ENCODE measurements at places on chromosomes 13 and 19.

DNA sequence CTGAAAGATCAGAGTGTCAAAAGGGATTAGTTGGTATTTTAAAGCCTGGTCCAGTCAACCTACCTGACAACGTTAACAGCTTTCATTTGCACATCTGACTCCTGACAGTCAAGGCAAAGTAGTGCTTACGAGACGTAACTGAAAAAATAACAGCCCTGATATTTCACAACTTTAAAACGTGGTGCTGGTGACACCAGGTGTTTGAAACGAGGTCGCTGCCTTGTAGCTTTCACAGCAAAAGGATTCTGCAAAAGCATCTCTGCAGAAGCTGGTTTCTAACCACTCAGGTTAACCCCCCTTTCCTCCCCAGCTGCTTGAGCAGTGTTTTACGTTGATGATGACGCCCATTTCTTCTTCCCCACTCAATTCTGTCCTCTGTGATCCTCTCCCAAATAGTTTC lies 23.3 kb downstream of the GGACT start:
- no peak for DNase-seq

DNA sequence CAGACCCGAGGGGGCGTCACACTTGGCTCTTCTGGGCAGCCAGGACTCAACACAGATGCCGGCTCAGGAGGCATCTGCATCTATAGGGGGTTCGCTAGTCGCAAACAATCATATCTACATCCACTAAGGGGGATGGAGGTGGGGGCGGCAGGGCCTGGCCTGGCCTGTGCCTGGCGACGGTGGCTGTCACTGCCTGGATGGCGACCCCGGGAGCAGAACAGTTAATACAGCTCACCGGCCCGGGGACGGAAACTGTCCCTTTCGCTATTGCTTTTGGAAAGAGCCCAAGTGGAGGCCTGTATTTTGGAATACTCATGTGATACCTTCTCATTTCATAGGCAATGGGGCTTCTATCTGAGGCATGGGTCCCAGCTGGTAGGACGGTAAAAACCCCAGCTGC lies 17.7 kb downstream of the SGTA start:
- DNase-seq, result no peak

GRCh38 chr13:57704031-57704430 lies 72.5 kb downstream of the PCDH17 start:
- DNase-seq, result no peak

DNA sequence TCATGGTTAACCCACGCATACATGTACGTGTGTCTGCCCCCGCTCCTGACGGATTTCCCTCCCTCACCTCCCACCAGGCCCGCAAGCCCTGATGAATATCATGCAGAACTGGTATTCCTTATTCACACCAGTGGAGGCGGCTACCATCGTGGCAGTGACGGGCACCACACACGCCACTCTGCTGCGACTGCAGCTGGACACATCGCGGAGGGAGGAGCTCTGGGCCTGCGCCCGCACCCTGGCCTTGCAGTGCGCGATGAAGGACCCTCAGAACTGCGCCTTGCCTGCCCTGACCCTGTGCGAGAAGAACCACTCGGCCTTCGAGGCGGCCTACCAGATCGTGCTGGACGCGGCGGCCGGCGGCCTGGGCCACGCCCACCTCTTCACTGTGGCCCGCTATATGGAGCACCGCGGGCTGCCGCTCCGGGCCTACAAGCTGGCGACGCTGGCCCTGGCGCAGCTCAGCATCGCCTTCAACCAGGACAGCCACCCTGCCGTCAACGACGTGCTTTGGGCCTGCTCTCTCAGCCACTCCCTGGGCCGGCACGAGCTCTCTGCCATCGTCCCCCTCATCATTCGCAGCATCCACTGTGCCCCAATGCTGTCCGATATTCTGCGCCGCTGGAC lies 35.0 kb downstream of the ZSWIM4 start:
- DNase-seq, result no peak

DNA sequence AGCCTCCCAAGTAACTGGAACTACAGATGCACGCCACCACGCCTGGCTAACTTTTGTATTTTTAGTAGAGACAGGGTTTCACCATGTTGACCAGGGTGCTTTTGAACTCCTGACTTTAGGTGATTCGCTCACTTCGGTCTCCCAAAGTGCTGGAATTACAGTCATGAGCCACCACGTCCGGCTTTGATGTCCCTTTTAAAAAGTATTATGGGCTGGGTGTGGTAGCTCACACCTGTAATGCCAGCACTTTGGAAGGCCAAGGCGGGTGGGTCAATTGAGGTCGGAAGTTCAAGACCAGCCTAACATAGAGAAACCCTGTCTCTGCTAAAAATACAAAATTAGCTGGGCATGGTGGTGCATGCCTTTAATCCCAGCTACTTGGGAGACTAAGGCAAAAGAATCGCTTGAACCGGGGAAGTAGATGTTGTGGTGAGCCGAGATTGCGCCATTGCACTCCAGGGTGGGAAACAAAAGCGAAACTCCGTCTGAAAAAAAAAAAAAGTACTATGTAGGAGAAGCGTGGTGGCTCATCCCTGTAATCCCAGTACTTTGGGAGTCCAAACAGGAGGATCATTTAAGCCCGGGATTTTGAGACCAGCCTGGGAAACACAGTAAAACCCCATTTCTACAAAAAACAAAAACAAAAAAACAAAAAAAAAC lies 22.8 kb upstream of the ERVV-1 start:
- DNase-seq, result peak; percentile 15

DNA sequence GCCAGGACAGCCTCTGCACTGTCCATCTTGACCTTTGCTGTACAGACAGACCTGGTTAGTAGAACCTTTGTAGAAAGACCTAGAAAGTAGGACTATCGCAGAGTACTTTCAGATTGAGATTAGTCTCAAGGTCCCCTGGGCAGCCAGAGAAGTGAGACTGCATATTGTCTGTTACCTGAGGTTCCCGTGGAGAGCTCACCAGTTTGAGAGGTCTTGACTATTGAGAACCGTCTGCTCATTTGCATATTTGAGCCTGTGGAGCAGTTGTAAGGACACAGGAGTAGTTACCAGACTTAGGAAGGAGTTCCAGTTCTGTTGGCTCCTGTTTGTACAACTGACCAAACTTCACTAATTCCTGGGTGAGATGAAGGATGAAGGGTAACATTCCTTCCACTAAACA lies 66.2 kb downstream of the SPATA13 start:
- no peak for DNase-seq

- DNase-seq, result no peak
These were observed 1446.1 kb downstream of the SLITRK1 start for GRCh38 chr13:82436099-82436585.

GRCh38 chr13:110813646-110814624 lies 100.4 kb downstream of the ING1 start:
- DNase-seq, result no peak

DNA sequence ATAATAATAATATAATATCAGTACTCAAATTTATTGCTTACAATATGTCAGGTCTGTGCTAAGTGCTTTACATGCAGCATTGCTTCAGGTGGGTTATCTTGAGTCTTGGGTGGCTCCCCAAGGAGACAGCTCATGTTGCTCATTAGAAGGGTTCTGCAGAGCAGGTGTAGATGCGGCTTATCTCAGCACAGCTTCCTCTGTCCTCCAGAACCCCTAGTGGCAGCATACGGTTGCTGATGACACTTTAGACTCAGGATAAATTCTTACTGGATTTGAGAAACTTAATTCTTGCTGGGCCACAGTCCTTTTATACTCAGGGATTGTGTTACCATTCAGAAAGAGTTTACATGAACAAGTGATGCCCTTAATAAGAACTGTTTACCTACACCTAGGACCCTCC lies 8.9 kb downstream of the COG3 start:
- DNase-seq, result peak; percentile 20

- DNase-seq, result no peak
These were observed 50.4 kb downstream of the MYO9B start for GRCh38 chr19:17125728-17126677.

GRCh38 chr13:41649659-41650058 lies 192.3 kb downstream of the RGCC start:
- DNase-seq, result no peak

GRCh38 chr13:67736646-67737420 lies 506.7 kb upstream of the PCDH9 start:
- DNase-seq, result peak; percentile 20

DNA sequence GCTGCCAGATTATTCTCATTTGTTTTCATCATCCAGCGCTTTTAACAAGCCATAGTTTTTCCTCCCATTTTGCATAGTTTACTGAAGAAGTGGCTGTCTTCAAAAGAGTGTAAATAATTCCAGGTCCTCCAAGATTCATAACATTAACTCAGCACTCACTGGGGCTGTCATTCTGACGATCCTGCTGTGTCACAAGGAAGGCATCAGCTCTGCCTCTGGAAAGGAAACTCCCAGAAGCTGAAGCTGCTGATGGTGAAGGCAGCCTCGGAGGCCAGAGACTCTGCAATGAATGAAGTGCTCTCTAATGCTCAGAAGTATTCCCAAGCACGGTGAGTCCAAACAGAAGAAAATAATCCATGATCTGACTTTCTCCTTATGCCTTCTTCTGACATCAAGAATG lies 60.0 kb downstream of the FLT1 start:
- no peak for DNase-seq

DNA sequence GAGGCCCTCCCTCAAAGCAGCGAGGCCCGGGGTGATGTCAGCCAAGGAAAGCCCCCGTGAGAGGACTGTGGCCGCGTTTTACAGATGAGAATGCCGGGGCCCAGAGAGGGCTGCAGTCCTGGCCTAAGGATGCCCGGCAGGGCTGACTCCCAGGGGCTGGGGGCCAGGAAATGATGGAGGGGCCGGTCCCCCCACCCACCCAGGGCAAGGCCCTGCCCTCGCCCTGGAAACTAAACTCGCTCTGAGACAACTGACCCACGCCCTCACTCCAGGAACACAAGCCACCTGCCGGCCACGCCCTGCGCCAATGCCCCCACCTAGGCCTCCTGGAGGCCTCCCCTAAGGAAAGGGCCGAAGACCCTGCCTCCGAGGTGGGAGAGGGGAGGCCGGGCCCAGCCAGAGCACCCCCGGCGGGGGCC lies 7.2 kb downstream of the ZBTB7A start:
- no peak for DNase-seq

GRCh38 chr19:4304538-4305256 lies at the start of gene FSD1:
TSS of gene FSD1 (plus strand) at chr19:4304598. CDS start at chr19:4304747, 149 bp downstream.
- peak; percentile 54 for DNase-seq

GRCh38 chr19:42555317-42555716 lies 27.0 kb upstream of the CEACAM1 start:
- peak; percentile 32 for DNase-seq

GRCh38 chr19:1225440-1226226 lies 12.2 kb downstream of the CBARP start:
- no peak for DNase-seq
